Nephron progenitor cell (in vitro differentiated cells): ENCODE measurements at places on chromosomes 13 and 19.

DNA sequence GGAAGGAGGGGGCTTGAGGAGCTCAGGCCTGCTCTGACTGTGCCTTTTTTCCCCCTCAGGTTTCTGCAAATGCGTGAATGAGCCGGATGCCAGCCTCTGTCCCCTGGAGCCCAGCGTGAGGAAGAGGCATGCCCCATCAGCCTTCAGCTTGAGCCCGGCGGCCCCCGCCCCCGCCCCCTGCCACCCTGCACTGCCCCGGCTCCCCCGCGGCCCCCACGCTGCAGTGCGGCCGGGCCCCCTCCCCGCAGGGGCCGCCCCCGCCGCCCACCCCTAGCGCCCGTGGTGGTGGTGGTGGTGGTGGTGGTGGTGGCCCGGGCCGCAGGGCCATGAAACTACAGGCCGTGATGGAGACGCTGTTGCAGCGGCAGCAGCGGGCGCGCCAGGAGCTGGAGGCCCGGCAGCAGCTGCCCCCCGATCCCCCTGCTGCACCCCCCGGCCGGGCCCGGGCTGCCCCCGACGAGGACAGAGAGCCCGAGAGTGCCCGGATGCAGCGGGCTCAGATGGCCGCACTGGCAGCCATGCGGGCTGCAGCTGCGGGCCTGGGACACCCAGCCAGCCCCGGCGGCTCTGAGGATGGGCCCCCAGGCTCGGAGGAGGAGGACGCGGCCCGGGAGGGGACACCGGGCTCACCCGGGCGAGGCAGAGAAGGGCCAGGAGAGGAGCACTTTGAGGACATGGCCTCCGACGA, 3.5 kb downstream of the ARID3A start:
- no peak for DNase-seq

DNA sequence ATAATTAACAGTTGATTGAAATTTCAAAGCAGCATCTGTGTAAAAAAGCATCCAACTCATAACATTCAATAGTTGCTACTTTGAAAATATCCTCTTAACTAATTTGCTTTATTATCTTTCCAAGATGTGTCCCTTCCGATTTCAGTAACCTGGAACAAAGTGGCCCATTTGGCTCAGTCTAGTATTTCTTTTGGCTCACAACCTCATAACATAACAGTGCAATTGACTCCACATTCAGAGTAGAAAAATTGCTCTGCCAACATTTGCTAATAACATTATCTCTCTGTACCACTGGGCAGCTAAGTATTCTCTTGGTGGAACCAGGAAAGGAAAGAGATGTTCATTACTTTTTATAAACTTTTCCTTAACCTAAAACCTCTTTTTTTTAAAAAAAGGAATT, 571.1 kb upstream of the ARGLU1 start:
- DNase-seq = no peak

DNA sequence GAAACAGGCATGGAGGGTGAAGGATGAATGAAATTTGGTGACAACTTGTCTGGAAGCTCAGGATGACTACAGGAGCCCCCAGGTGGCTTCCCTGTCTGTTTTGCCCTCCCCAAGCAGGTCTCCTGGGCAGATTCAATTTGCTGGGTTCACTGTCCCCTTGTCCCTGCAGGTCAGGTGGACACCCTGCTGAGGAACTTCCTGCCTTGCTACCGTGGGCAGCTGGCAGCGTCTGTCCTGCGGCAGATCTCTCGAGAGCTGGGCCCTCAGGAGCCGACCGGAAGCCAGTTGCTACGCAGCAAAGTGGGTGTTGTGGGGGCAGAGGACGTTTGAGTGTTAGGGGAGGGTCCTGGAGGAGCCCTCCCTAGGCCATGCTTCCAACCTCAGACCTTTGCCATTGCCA, 19.1 kb downstream of the PGLS start:
- DNase-seq = no peak

- DNase-seq = no peak
Observed at GRCh38 chr19:35302446-35302845, 10.5 kb downstream of the MAG start.

DNA sequence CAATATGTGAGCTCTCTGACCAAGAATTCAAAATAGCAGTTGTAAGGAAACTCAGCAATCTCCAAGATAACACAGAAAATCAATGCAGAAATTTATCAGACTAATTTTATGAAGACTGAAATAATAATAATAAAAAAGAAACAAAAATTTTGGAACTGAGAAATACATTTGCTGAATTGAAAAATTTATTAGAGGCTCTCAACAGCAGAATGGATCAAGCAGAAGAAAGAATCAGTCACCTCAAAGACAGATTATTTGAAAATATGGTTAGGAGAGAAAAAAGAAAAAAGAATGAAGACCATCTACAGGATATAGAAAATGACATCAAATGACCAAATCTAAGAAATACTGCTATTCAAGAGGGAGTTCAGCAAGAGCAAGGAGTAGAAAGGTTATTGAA, 75.6 kb downstream of the RFC3 start:
- no peak for DNase-seq

- no peak for DNase-seq
Observed at GRCh38 chr19:29630655-29631054, 24.6 kb downstream of the POP4 start.

- no peak for DNase-seq
Observed at GRCh38 chr19:13859361-13859880, 17.5 kb upstream of the NANOS3 start.

- DNase-seq = no peak
Observed at GRCh38 chr13:32754179-32754578, 167.9 kb downstream of the PDS5B start.

GRCh38 chr19:36115453-36116343, at the start of gene TBCB:
Gene TBCB, plus strand, starts transcription at chr19:36115468. Its CDS starts 93 bp downstream, at chr19:36115561.
- peak; percentile 75 for DNase-seq

GRCh38 chr13:51885651-51886050, 23.9 kb downstream of the CCDC70 start:
- DNase-seq = no peak

DNA sequence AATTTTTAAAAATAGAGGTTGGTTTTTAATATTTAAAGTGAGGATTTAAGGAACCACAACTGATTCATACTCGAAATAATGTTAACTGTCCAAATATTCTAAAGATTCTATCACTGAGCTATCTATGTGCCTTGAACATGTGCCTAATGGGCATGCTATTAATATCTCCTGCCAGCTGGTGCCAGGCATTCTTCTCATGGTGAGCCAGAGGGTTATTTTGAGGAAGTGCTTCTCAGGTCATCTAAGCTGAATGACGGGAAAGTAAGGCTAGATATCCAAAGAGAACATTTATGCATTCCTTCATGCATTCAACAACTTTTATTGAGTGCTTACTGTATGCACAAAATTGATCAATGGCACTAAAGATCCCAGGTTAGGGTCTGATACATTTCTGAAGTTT, 138.2 kb downstream of the PIBF1 start:
- no peak for DNase-seq

DNA sequence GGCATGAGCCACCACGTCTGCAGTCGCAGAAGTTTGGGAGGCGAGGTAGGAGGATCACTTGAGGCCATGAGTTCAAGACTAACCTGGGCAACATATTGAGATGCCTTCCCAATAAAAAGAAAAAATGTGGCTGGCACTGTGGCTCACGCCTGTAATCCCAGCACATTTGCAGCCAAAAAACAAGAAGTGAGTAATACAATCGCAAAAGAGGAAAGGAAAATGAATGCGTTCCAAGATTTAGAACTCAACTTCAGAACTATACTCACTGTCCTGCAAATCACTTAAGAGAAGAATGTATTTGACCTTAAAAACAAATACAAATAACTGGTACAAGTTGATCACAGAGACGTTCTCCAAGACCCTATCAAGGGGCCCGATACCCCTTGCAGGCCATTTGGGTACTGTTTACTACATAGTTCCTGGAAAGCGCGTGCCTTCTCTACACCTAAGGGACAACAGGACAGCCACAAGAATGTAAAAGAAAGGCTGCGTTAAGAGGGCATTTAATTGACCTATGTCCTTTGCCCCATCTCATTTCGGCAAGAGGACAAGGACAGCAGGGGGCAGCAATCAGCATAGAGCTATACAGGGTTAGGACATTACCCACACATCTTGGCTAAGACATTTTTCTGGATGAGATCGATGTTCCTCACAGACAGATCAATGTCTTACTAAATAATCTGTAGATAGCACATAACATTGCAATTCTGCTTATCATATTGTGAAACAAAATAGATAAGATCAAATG, 41.3 kb downstream of the FLT3 start:
- DNase-seq = peak; percentile 20

GRCh38 chr19:51788029-51788428, 6.9 kb upstream of the FPR3 start:
- DNase-seq = no peak

DNA sequence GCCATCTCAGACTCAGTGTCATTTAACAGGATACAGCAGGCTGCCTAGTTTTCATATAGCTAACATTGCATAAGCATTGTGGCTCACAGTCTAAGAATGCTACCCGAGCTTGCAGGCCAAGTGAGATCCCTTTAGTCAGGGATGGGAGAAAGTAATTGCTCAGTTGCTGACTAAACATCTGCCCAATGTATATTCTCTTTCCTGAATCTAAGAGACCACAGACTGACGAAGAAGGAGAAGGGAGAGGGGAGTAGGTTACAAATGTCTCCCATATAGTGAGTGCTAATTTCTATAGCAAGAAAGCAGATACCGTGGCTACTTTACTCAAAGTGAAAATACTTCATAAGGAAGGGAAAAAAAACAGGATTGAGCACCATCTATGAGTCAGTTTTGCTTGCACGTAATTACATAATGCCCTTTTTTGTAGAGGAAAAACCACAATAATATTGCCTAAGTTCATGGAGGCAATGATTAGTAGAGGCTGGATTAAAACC, 453.9 kb downstream of the COG6 start:
- DNase-seq = no peak

- DNase-seq = no peak
Observed at GRCh38 chr19:4682417-4683200, 12.5 kb upstream of the MYDGF start.

- no peak for DNase-seq
Observed at GRCh38 chr19:23190341-23190740, 59.9 kb downstream of the ZNF724 start.

- DNase-seq = no peak
Observed at GRCh38 chr13:54077569-54077968, 1049.0 kb downstream of the OLFM4 start.

DNA sequence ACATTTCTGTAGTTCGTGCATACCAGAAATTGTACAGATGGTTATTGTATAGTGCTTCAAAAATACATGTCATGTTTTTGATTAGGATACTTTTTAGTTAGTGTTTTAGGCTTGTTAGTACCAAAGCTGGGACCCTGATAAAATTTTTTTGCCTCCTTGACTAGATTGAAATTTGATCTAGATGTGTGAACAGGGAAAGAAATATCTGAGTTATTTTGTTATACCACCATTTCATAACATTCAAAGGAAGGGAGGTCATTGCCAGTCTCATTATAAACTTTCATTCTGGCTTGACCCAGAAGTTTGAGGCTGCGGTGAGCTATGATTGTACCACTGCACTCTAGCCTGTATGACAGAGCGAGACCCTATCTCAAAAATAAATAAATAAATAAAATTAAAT, 9.0 kb downstream of the LMO7 start:
- DNase-seq = no peak

GRCh38 chr13:23813635-23814034, 75.6 kb downstream of the MIPEP start:
- no peak for DNase-seq

DNA sequence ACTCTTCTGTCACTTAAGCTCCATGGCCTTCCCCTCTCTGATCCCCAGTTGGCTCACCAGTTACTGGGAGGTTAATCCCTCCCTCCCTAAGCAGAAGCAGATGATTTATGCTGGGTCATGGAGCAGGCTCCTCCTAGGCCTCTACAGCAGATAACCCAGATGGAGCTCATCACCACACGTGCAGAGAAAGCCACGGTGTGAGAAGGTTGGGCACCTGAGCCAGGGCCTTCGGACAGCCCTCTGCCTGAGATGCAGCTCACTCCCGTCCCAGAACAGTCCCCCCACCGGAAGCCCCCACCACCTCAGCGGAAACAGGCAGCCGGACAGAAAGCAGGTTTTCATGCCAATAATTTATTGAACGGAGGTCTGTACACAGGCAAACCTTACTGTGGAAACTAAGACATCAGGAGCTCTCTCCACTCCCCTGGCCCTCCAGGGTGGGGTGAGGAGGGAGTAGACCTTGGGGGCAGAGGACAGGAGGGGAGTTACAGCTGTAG, 9.8 kb downstream of the ZNF526 start:
- DNase-seq = no peak

- peak; percentile 37 for DNase-seq
Observed at GRCh38 chr19:50661766-50662650, 12.8 kb downstream of the C19orf81 start.

- DNase-seq = no peak
Observed at GRCh38 chr19:29365836-29366417, 153.0 kb upstream of the UQCRFS1 start.

- DNase-seq = no peak
Observed at GRCh38 chr19:1042689-1043511, 3.0 kb downstream of the ABCA7 start.

DNA sequence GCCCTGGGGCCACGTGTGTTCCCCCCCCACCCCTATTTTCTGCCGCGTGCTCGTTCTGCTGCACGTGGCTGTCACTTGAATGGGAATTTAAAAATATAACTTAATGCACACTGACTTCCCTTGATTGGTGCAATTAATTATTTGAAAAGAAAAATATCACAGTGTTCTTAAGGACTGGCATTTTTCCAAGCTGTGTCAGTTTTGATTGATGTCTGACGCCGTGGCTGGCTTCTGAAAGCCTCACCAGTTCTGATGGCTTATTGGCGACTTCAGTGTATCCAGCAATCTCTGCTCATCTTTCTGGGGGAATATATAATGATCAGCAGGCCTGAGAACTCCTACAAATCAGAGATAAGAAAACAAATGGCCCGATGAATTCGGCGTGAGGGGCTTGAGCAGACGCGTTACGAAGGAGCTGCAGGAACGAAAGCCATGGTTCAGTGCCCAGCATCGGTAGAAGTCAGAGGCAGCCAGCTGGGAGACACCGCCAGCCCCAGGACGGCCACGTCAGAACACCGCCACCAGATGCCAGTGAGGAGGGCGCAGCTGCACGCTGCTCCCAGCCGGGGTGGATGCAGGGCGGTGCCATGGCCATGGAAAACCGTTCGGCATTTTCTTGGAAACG, 111.2 kb downstream of the KDM4B start:
- DNase-seq = no peak

GRCh38 chr13:26050568-26051230, 1.1 kb downstream of the SHISA2 start:
- peak; percentile 77 for DNase-seq

- no peak for DNase-seq
Observed at GRCh38 chr13:36887758-36888521, 32.1 kb downstream of the SMAD9 start.

DNA sequence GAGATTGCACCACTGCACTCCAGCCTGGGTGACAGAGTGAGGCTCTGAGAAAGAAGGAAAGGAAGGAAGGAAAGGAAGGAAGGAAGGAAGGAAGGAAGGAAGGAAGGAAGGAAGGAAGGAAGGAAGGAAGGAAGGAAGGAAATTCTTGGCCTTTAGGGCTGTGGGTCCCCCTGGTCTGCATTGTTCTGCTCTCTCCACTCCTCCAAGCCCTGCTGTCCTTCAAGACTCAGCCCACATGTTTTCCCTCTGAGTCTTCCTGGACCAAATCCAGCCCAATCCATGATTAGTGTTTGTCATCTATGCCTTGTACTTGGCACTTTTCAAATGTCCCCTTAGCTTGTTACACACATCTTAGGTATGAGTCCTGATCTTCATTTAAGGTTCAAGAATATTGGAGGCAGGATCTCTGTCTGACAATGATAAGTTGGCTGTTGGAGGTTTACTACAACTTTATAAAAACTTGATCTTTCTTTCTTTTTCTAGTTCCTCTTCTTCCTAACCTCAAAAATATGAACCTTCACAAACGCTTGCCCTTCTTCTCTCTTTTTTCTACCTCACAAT, 48.8 kb upstream of the INTS6 start:
- DNase-seq = no peak

GRCh38 chr13:75480671-75481175, 1.2 kb downstream of the TBC1D4 start:
- DNase-seq = peak; percentile 61
